ENCODE measurements at places on chromosomes 12 and 14.

GRCh38 chr12:119630962-119631550 lies 36.9 kb upstream of the PRKAB1 start:
- DNase-seq: no peak

DNA sequence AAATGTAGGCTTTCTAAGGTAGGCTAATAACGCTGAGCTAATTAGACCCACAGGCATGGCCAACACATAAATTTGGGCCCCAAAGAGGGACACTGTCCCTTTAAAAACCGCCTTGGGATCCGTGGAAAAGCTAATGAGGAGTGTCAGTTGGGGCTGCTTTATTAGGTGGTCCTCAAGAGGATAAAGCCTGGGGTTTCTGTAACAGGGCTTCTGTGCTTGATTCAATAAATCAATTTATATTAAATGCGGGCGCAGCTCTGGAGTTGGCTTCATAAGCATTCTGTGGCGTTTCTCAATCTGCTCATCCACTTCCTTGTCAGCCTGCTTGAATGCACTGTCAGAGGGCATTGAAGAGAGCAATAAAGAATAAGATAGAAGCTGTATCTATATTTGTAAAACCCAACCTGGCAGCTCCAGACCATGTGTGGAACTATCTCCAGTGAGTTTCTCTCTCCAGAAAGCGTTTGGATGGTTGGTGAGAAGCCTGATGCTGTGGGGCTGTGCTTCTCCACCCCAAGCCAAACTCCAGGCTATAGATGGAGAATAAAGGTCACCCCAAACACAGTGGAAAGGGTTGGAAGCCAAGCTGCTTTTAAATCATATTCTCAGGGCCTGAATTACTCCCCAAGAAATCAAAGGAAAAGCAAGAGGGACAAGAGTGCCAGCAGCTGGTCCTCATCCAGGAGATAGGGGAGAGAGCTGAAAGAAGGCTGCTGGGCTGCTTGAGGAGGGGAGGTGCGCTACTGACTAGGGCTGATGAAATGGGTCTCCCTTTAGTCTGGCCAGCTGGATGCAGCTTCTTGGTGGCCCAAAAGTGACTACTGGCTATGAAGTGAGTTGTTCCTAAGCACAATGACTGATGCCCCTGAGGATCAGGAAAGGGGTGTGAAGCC lies 222.0 kb downstream of the PPM1H start:
- DNase-seq: no peak

DNA sequence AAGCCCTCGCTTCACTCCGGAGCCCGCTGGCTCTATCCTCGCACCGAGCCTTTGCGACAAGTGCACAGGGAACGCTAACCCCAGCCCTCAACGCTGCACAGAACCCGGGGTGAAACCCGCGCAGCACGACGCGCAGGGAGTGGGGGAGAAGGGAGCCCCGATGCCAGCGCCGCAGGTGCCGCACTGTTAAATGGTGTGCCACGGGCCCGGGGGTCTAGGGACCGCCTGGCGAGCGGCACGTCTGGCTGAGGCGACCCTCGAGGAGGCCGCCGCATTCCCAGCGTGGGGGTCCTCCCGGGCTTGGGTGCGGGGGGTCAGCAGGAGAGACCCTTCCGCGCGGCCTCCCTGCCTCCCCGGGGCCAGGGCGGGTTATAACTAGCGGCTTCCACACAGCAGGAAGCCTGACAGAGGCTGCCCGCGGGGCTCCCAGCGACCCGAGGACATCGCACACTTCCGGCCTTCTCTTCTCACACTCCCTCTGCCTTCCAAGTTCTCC lies 23.8 kb upstream of the LRTM2 start:
- no peak for DNase-seq

DNA sequence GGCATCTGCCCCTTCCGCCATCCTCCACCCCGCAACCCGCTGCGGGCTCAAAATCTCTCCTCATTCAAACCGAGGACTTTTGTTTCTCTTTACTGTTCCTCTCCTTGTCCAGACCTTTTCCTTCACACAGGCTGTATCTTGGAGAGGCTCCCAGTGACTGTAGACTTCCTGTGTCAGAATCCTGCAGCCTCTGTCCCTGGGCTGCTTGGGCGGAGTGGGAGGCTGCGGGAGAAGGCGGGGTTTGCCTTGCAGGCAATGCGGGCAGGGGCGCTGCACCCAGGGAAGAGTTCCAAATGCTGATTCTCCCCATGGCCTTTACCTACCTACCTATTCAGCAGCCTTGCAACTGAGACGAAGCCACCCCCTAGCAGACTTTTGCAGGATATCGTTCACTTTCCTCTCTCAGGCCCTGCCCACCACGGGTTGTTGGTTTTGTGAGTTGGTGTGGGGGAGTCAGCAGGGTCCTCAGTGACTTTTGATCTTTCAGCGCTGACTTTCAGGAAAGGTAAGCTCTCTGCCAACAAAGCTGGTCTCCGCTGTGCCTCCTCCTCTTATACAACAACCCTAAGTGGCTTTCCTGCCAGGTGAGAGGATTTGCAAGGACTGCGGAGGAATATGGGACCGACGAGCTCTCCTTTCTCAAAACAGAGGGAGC lies 79.0 kb upstream of the KCNA1 start:
- DNase-seq: no peak

- DNase-seq: no peak
These were observed 35.1 kb downstream of the NINJ2 start for GRCh38 chr12:627863-628741.

DNA sequence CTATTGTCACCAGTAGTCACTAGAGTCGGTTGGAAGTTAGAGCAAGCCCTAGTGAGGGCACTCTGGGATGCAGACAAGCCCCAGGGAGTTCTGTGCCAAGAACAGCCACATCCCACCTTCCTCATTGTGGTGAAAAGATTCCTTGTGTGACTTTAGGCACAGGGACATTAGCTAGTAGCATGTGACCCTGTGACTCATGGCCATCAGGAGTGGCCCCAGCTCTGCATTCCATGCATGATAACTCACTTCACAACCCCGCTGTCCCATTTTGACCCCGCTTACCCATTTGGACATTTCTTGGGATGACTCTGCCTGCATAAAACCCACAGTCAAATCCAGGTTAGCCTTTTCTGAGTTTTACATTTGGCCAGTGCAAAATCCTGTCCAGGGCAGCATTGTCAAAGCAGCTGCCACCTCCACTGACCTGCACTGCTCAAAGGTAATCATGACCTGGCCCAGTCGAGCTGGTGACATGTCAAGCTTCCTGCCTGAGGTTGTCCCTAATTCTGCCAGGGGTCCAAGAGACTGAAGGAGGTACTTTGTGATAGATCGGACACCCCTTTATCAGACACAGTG lies 430.5 kb downstream of the DPF3 start:
- no peak for DNase-seq

DNA sequence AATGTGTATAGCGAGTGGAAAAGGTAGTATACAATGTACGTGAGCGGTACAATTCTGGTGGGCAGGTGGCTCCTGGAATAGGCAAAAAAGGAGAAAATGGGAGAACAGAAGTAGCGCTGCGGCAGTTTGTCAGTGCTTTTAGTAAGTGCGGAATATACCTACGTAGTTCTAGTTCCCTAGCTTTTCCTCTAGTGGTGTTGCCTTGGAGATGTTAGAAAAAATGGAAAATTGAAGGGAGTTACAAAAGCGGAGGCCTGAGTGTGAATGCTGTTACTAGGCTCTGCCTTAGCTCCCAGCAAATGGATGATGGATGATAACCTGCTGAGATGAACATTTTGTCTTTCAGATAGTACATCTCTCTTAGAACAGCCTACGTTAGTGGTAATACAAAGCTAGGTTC lies 1.1 kb downstream of the TTC8 start:
- DNase-seq: no peak

Measured in GM12864 (cell line).